Stimulated activated naive B cell treated with anti-CD40 and anti-IgM and Interleukin-4, amounts not matched to agents 10 μg/mL and 1 μg/mL and 100 μg/mL, for 72 hours (primary cell): ENCODE measurements at places on chromosomes 12 and 14.

GRCh38 chr12:75954041-75954440 is 77.5 kb downstream of the PHLDA1 start:
- DNase-seq, result no peak

- DNase-seq, result peak; percentile 72
Measured at GRCh38 chr12:89862511-89863445, 154.1 kb upstream of the ATP2B1 start.

DNA sequence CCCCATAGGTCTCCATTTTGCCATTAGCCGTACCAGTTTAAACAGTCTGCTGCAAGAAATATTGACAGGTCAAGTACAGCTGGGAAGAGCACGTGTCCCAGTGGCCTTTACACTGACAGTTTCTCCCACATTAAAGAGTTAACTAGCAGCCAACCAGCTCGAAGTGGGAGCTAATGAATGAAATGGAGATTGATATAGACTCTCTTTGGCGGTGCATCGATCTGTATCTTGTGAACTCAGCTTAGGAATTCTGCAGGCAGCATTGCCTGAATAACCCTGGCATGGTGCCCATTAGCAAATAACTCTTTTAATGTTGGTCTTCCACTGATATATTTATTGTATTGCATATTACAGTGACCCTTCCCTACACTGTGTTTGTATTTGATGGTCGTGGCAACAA is 319.4 kb downstream of the EGLN3 start:
- DNase-seq, result no peak

- no peak for DNase-seq
Measured at GRCh38 chr12:118459110-118459509, 82.8 kb downstream of the SUDS3 start.

- no peak for DNase-seq
Measured at GRCh38 chr14:36454599-36455240, 65.3 kb downstream of the NKX2-1 start.

- DNase-seq, result no peak
Measured at GRCh38 chr12:46535376-46535775, 162.8 kb upstream of the SLC38A2 start.

GRCh38 chr12:1972856-1973317 is 31.4 kb downstream of the DCP1B start:
- DNase-seq, result no peak

- DNase-seq, result no peak
Measured at GRCh38 chr14:22923746-22924145, 4.8 kb upstream of the RBM23 start.

- no peak for DNase-seq
Measured at GRCh38 chr12:39617887-39618286, 1.7 kb downstream of the ABCD2 start.

DNA sequence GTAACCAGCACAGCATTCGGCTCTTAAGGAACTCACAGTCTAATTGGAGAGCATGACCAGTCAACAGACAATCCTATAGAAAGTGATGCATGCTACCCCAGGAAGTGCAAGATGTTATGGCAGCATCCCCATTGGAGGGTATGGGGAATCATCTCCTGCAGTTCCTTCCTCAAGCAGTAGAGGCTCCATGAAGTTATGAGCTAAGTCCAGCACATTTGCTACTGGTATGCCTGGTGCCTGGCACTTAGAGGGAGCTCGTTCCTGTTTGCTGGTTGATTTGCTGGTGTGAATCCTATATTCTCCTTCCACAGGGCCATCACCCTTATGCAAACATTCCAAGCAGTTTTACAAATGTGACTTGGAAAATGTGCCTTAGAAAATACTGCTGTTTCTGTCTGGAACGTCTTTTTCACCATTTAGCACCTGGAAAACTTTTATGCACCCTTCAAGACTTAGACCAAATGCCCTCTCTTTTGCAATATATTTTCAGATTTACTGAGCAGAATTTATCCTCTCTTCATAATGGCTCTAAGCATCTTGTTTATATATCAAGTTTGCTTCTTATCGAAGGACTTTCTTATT is 136.1 kb upstream of the WSCD2 start:
- no peak for DNase-seq

DNA sequence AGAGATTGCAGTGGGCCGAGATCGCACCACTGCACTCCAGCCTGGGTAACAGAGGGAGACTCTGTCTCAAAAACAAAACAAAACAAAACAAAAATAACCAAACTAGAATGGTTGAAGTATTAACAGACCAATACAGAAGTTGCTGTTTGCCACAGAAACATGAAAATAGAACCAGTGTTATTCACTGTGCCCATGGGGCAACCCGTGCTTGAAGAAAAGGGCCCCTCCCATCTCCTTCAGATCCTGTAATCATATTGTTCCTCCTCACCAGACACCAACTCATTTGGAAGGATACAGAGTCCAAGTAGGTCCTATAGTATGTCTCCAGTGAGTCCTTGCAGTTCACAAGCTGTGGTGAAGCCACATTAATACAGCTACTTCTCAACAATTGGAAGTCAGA is 30.9 kb downstream of the SLC35F4 start:
- DNase-seq, result no peak

DNA sequence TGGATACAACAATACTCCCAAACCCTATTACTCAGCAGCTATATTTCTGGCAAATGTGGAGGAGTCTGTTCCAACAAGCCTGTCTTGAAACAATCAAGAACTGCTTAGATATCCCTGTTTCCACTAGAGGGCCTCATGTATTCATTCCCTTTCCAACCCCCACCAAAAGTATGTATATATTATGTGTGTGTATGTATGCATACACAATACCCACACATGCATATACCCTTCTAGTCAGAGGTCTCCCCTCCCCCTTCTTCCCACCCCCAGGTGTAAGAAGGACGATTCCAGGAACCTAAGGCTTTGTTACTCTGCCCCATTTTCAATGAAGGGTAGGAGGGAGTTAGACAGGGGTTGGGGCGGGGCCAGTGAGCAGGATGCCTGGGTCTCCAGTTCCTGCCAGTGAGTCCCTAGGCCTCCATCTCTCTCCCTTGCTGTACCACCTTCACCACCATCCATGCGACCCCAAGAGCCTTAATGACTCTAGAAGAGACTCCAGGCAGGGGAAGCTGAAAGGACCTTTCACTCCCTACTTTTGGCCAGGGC is at the start of gene DGKA:
Gene DGKA (plus strand): TSS at position 392 of the 546 bp plus-strand sequence. CDS start 5,342 bp downstream, outside the sequence.
- DNase-seq, result peak; percentile 39

- DNase-seq, result no peak
Measured at GRCh38 chr12:50546441-50547318, 41.9 kb downstream of the DIP2B start.

DNA sequence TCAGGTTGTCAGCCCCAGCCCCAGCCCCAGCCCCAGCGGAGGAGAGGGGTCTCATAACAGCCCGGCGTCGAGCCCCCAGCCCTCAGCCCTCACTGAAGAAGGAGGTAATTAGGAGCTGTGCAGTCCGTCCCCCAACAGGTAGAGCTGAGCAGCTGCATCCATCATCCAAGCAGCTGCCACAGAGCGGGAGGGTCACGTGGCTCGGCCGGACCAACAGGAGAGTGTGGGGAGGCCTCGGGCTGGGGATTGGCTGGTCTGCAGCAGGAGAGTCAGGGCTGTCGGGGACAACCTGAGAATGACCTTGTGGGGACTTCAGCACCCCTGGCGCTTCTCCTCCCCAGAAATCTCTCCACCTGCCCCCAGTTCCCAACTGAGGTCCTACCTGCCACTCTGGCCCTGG is 29.6 kb downstream of the SMUG1 start:
- peak; percentile 4 for DNase-seq

DNA sequence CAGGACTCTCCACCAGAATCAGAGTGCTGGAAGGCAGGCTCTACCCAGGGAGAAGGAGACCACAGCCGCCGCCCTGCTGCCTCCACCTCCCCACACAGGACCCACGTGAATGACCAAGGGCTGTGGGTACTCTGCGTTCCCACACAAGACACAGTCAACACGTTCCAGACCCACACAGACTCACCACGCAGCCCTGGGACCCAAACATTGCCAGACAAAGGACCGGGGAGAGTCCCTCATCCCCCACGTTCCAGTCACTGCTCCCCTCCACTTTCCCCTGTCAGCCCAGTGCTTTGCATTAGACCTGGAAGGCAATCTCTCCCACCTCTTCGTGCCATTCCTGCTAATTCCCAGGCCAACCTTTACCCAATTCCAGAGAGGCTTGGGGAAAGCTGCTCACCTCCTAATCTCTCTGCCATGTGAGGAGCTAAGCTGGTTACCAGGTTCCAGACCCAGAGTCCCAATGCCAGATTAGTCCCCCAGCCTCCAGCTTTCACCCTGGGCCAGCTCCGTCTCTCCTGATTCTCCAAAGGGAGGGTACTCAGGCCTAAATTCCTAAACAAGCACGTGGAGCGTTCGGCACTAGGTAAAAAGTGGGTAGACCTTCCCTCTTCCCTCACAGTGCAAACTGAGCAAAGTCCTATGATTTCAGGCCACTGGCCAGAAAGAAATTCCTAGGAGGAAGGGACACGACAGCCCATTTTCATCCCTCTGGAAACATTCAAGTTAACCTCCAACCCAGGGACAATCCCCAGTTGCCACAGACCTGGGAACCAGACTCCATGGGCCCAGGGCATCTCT is 4.9 kb downstream of the SLC6A13 start:
- DNase-seq, result no peak

DNA sequence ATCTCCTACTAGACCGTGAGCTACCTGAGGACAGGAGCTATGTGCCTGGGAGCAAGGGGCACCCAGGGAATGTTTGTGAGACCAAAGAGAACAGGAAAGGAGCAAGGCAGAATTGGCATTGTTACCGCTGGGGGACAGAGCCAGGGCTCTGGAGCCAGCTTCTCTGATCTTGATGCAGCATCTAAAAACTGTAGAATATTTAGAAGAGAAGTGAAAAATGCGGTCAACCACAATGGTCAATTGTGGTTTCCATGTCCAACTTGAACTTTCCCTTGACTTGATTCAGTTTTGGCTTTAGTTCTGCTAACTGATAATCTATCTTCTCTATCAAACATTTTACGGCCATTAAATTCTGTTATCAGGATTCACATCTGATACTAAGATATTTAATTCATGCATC is 201.2 kb downstream of the ANO4 start:
- no peak for DNase-seq
